Activated CD4-positive, alpha-beta T cell treated with anti-CD3 and anti-CD28 coated beads, Interleukin-2, amount 50 U/mL, for 24 hours (primary cell): ENCODE measurements at places on chromosomes 2 and 18.

DNA sequence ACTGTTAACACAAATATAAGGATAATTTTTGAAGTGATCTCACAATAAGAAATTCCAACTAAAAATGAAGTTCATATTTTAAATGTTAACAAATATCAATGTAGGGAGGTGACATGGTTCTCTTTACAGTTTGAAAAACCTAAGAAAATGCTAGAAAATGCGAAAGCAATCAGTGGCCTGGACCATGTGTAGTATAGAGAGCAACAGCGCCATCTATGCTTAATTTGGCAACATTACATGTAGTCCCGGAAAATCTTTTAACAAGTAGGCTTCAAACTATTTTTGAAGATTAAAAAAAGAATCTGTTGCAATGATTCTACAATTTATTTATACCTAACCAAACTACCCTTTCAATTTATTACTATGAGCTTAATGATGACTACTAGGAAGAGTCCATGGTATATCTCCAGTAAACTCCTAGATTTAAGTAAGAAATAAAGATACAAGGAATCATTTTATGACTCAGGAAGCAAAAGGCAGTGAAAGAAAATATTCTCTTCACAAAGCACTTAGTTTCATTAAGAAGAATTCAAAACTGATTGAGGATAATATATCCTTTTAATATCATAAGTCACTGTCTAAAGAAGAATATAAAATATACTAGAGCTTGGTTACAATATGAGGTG lies 33.3 kb downstream of the NDUFA10 start:
- peak; percentile 8 for DNase-seq

DNA sequence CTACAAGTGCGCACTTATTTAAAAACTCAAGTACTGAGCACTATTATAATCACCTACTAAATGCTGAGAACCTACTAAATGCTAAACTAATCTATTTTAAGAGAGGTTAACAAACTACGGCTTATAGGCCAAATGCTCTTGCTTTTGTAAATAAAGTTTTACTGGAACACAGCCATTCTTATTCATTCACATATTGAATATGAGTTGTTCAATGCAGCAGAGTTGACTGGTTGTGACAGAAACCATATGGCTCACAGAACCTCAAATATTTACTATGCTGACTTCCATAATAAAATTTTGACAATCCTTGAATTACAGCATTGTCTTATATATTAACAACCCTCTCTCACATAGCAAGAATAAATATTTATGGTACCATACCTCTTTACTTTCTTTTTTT lies 103.2 kb downstream of the ZNF521 start:
- DNase-seq: no peak

DNA sequence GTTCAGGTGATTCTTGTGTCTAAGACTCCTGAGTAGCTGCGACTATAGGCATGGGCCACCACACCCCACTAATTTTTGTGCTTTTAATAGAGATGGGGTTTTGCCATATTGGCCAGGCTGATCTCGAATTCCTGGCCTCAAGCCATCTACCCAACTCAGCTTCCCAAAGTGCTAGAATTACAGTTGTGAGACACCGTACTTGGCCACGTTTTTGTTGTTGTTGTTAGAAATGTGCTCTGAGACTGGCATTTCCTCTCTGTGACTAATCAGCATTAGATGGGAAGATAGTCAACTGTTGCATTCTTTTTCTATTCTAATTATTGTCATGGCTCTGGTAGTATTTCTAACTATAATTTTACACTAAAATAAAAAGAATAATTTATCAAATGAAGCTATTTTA lies 191.7 kb downstream of the CAMKMT start:
- DNase-seq: no peak

- DNase-seq: no peak
These were observed 37.5 kb downstream of the TBC1D8 start for GRCh38 chr2:101113441-101114267.

- no peak for DNase-seq
These were observed 59.9 kb downstream of the BIN1 start for GRCh38 chr2:127047054-127047453.

DNA sequence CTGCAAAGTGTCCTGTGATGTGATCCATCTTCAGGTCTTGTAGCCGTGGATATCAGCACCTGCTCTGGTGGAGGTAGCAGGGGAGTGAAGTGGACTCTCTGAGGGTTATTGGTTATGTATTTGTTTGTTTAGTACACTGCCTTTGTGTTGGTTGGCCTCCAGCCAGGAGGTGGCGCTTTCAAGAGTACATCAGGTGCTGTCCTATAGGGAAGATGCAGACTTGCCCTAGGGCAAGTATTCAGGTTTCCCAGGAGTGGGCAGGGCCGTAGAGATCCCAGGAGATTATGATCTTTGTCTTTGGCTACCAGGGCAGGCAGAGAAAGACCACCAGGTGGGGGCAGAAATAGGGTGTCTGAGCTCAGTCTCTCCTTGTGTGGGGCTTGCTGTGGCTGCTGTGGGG lies 411.8 kb downstream of the SOX11 start:
- DNase-seq: no peak

DNA sequence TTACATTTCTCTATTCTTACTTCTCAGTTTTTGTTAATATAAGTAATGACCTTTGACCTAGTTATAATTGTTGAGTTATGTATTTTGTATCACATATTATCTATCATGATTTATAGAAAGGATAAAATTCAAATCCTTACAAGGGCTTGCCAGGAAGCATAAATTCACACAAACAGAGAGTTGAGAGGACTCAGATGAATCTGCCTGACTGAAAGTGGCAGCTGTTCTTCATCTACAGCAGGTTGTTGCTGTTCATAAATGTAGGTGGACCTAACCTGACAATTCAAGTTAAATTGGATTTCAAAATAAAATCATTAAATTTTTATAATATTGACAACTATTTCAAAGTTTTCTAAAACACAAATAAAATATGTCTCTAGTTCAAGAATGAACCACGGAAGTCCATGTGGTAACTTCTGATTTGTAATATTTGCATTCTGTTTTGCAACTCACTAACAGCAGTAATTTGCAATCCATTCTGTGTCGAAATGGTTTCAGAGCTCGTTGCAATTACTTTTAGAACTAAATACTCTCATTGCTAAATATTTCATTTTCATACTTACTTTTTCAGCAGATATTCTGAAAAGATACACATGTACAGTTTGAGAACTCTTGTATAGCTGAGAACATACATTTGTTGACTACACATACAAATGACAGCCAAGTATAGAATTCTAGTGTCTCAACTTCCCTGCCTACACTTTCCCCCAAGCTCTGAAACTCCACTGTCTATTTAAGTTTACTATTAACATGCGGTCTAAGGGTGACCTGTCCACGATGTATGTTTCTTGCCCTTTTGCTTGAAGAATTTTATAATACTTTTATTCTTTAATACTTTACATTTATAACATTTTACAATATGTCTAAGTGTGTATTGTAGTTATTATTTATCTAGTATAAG lies 25.7 kb downstream of the SCN7A start:
- no peak for DNase-seq

- no peak for DNase-seq
These were observed 26.9 kb downstream of the ACADL start for GRCh38 chr2:210198326-210198725.
